ENCODE measurements at places on chromosomes 3 and 15.

GRCh38 chr15:42879443-42879842, 41.1 kb downstream of the TTBK2 start:
- DNase-seq = peak; percentile 19

- DNase-seq = peak; percentile 13
Measured at GRCh38 chr3:82329300-82329699, 567.9 kb upstream of the GBE1 start.

DNA sequence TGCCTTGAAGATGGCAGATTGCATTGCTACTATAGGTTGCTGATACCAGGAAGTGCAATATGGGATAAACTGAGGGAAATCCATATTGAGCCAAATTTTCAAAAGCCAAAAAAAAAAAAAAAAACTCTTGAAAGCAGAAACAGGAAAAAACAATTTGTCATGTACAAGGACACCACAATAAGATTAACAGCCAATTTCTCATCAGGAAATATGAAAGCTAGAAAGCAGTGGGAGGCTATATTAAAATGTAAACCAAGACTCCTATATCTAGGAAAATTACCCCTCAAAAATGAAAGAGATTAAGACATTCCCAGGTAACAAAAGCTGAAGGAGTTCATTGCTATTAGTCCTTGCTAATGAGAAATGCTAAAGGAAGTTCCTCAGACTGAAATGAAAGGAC, 462.8 kb upstream of the DPH6 start:
- peak; percentile 8 for DNase-seq

DNA sequence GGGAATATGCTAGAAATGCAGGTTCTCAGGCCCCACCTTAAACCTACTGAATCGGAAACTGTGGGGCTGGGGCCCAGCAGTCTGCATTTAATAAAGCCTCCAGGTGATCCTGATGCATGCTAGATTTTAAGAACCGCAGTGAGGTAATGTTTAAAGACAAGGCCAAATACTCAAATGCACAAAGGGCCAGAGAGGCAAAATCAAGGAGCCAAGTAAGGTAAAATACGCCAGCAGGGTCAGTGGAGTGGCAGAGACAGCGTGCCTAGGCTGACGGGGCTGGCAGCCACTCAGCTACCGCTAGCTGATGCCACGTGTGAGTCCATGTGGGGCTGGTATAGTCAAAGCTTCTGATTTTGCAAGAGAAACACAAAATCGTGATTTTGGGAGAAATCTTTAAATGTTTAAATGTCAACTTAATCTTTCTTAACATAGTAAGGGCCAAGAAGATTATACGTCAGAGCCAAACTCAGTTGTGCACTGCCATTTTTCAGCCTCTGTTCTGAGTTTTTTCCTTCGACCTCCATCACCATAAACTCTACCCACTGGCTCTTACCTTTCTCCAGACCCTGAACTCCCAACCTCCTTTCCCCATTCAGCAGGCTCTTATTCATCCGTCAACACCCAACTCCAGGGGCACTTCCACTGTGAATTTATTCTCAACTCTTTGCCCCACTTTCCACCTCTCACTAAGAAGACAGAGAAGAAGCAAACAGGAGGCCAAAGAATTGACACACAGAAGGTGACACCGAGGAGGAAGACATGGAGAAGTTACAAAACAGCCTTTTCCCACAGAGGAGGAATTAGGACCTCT, 136.6 kb upstream of the RAD18 start:
- DNase-seq = no peak

DNA sequence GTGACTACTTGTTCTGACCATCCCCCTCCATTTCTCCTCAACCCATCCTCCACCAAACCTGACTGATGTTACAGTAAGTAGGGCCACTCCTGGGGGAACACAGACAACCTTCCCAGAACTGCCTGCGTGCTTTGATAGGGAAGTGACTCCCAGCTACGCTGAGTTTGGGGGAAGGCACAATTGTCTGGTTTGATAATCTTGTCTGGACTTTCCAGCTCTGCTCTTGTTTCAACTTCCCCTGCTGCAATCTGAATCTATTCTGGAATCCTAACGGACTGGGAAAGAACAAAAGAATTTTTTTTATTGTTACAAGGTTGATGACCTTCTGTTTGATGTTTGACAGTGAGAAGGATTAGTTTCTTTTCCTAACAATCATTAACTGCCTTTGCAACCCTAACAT, 895.6 kb downstream of the ROBO1 start:
- DNase-seq = peak; percentile 4

DNA sequence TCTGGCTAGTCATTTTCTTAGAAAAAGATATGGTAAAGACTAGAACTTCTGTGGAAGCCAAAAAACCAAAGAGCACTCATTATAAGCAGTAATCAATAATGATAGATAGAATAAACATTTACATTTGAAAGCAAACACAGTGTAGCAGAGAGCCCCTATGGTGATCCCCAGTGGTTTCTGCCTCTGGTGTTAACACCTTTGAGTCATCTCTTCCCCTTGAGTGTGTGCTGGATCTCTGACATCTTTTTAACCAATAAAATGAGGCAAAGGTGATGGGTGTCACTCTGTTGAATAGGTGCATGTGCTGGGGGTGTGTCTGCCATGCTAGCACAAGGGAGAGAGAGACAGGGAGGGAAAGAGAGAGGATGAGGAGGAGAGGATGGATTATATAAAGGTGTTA, 121.6 kb downstream of the TFG start:
- DNase-seq = no peak

DNA sequence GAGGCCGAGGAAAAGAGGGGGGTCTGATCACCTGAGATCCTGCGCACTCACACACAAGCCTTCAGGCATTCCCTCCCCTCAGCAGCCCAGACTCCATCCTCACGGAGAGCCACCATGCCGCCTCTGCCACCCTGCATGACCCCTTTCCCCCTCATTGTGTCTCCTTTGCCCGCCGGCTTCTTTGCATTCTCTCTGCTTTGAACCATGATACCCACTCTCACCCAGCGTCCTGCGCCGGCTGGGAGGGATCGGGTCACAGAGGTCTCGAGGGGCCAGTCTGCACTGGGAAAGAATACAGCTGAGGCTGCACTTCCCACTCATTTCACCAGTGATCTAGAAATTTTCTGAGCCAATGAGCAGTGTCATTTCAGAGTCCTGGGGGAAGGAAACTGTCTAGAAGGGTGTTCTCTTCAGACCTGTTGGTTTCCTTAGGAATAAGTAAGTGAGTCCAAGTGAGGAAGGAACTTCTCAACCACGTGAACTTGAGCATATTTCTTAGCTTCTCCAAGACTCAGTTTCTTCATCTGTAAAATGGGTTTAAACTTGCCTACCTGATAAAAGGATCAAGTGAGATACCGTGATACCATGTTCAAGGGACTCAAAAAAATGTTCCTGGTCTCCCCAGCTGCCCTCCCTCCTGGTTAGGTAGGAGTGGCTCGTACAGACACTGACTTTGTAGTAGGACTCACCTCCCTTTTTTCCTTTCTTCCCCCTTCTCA, 96.7 kb downstream of the TOP2B start:
- DNase-seq = no peak

DNA sequence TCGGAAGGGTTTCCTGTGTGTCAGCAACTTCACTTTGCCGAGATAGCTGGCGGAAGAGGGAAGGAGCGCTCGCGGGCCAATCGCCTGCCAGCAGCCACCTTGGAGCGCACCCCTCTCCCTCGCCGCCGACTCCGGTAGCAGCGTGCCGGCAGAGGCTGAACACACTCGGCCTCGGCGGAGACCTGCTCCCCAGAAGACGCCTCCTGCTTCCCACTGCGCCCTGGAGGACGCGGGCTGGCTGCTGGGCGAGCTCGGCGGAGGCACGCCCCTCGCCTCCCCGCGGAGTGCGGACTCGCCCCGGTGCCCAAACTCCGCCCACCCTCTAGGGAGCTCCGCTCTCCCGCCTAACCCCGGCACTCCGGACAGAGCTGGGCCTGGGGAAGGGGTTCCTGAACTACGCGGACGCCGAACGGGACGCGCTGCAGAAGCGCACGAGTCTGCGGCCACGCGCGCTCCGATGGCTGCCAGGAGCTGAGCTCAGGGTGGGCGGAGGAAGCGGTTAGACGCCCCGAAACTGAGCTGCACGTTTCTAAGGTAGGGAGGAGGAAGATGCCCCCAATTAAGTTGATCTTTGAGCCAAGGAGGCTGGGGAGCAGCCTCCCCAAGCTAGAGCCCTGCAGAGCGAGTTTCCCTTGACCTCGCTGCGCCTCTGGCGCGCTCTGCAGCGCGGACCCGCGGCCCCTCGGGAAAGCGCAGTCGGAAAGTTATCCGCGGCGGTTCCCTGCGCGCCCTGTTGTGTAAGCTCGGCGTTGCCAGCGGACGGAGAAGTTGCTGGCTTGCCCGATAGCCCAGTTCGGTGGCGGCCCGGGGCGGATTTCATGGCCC, at the start of gene P2RY1:
P2RY1 (plus strand) TSS at position 356 of the 825 bp plus-strand sequence. CDS start 652 bp downstream, outside the sequence.
- DNase-seq = peak; percentile 76

GRCh38 chr3:71930056-71930991, 145.4 kb upstream of the PROK2 start:
- peak; percentile 1 for DNase-seq

GRCh38 chr3:78992400-78992799, 775.4 kb downstream of the ROBO1 start:
- peak; percentile 22 for DNase-seq

- DNase-seq = no peak
Measured at GRCh38 chr3:66473692-66474091, 27.1 kb downstream of the LRIG1 start.

GRCh38 chr3:194035406-194036138, 100.4 kb upstream of the HES1 start:
- DNase-seq = no peak

DNA sequence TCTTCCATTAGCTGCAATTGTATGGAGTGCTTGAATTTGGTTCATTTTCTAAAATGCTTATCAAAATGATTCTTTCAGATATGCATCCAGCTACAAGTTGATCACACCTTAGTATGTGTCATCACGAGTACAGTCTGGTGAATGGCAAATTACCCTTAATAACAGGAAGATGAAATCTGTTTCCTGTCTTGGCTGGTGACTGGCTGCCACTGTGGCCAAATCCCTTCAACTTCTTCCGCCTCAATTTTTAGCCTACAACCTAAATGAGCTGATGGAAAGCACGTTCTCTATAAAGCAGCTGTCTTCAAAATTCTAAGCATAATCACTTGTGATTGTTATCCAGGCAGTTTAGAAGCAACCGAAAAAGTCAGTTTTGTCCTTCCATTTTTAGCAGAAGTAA, 387.1 kb upstream of the NECTIN3 start:
- DNase-seq = no peak

- DNase-seq = no peak
Measured at GRCh38 chr15:60901647-60902046, 327.5 kb downstream of the RORA start.

DNA sequence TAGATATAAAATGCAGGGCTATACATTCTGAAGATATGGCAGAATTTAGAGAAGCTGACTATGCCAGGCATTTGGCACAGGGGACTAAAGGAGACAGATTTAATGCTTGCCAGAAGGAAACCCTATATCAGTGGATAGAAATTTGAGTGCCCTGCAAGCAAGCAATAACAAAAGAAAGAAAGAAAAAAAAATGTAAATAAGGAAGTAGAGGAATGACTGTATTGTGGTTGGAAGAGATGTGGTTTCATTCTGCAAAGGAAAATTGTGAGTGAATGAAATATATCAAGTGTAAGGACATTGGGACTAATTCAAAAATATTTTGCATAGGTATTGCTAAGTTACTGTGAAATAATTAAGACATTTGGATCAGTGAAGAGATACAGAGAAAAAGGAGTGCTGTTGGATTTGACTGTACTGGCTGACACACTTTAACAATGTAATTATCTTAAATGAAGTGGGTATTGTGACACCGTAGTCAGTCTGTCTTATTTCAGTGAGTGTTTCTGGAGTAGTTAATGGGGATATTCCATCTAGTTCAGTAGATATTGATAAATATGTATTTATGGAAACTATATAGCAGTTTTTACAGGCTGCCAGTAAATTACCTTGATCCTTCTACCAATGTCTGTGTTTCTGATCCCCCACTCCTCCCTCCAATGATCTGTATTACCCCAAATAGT, 418.2 kb downstream of the CNTN4 start:
- DNase-seq = peak; percentile 39

DNA sequence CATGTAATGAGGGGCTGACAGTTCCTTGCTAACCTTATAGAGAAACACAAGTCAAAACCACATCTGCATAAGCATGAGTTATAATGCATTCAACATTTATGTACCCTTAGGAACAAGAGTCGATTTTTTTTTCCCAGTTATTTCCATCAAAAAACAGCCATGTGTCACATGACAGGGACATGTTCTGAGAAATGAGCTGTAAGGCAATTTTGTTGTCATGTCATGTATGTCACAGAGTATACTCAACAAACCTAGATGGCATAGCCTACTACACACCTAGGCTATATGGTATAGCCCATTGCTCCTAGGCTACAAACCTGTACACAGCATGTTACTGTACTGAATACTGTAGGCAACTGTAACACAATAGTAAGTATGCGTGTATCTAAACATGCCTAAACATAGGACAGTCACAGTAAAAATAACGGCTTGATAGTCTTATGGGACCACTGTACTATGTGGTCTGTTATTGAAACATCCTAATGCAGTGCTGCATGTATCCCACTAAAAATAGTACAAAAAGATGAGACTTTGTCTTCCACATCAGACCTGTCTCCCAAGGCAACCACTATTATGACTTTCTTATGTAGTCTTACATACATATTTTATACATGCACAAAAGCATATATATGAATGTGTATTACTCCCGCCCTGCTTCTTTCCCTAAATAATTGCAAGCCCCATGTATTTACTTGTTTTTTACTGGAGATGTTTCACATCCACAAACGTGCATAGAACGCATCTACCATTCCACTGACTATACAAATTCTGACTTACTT, 34.9 kb downstream of the LINS1 start:
- no peak for DNase-seq

DNA sequence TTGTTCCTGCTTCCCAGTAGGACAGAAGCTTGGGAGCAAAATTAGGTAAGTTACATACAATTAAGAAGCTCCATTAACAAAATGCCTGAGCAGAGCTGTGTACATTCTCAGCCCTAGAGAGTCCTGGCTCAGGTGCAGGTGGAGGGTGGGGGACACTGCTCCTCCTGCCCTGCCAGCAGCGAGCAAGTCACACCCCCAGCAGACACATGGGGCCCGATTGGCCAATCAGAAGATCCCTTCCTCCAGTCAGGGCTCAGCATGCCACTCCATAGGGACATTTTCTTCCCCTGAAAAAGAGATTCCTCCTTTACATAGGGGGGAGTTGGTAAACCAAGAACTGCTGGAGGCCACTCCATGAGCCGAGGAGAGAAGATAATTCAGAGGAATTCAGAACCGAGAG, 62.1 kb downstream of the PLXNA1 start:
- DNase-seq = peak; percentile 48

DNA sequence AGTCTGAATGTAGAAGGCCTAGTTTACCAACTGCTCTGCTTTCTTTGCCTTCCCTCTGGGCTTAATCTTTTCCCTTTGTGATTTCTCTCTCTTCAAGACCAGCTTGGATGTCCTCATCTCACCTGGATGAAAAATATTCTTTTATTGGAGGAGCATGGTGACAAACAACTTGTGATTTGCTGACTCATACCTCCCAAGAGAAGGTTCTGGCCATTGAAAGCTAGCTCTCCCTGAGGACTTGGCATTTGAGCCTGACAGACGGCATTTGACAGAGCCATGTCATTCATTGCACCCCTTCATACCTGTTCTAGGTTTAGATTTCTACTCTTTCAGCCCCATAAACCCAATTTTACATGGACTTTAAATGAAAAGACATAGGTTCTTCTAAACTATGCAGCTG, 33.3 kb downstream of the ATG7 start:
- DNase-seq = peak; percentile 25
